ENCODE measurements at places on chromosomes 6 and 20.
A peak's percentile ranks its signal among the peaks of the same experiment; 100 is the strongest.

DNA sequence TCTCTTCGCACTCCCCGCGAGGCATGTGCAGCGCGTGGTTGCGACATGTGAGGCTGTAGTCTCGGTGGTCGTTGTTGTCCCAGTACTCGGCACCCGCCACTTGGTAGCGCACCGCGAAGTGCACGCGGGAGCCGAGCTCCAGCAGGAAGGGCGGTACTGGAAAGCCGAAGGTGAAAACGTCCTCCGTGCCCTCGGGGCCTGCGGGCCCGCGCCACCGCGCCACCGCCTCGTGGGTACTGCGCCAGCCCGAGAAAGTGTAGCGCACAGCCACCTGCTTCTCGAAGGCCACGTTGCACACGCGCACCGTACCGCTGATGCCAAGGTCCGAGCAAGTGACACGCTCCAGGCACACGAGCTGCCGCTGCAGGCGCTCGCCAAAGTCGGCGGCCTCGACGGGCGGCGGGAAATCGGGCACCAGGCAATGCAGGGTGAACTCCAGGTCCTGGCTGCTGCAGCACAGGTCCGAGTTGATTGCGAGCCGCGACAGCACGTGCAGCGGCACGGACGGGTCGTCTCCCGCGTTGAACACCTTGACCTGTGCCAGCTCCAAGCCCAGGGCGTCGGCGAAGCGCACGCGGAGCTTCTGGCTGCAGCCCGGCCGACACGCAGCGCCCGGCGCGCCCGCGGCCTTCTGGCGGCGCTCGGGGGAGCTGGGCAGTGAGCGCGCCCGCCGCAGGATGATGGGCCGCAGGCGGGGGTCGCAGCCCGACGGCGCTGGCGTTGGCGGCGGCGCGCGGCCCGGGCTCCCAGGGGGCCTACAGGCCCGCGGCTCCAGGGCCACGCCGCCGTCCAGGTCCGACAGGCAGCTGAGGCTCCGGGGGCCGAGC is 840 bp downstream of the PPP1R3D start:
- no peak for DNase-seq

GRCh38 chr20:52744441-52744840 is 227.7 kb upstream of the TSHZ2 start:
- DNase-seq = no peak

- peak; percentile 48 for DNase-seq
Measured at GRCh38 chr6:17714177-17714576, 7.5 kb upstream of the NUP153 start.

GRCh38 chr20:18639501-18639979 is 51.7 kb downstream of the DTD1 start:
- DNase-seq = no peak

DNA sequence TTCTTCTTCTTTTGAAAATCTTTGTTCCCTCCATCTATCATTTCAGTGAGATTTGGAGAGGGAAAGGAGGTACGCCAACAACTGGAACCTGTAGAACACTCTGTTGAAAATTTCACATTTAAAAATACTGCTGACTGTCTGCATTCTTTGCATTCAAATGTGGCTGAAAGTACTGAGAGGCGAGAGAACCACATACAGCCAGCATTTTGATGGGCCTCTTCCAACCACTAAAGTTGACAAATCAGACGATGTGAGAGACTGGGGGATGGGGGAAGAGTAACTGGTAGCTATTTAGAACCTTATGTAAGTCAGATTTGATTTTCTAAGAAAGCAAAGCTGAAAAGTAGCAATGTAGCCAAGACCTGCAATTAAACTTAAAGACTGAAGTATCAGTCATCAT is 77.5 kb downstream of the FKBP5 start:
- DNase-seq = peak; percentile 59

DNA sequence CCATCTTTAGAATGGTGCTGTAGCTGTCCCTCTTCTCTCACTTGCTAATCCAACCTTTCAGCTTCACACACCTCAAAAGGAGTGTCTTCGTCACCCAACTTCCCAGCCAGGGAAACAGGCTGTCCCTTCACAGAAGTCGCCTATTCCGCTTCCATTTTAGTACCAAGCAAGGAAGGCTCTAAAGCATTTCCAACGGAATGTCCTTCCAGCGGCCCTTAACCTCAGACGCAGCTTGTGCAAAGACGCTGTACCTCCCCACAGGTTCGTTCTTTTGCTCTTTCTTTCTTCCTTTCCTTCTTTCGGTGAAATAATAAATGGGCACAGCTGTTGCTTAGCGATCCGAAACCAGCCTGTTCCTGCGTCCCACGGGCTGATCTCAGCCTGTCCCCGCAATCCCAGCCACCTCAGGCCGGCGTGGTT is 1.5 kb downstream of the PTPRT start:
- no peak for DNase-seq

DNA sequence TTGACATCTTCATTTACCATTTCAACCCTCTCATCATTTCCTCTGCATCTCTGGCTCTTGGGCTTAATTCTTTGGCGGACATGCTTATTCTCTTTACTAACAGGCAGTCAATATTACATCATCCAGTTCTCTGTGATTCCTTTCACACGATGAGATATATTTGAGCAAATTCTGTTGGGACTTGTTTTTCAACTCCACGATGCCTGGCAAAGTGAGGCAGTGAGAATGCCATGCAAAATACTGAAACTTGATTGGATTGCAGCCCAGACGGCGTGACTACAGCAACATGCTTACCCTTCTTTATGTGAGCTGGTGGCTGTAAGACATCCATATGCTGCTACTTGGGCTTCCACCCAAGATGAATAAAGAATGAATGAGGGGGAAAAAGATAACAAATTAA is 101.7 kb upstream of the SPACA1 start:
- no peak for DNase-seq

- DNase-seq = no peak
Measured at GRCh38 chr20:62558779-62559178, 83.0 kb upstream of the GATA5 start.

GRCh38 chr6:43954311-43955131 is 172.7 kb downstream of the MRPL14 start:
- DNase-seq = no peak

DNA sequence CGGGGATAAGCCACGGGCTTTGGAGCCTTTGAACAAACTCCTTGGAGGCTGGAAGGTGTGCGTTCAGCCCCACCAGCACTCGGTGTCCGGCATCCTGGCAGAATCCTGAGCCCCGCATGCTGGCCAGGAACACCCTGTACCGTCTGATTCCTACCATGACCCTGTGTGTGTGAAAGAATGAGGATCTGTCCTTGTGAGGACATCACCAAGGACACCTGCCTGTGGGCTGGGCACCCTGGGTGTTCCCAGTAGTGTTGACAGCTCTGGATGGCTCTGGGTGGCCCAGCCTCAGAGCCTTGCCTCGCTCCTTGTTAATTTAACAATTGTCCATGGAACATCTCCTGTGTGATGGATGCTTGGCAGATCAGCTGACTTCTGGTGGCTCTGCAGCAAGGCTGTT is 234.3 kb downstream of the QKI start:
- no peak for DNase-seq

GRCh38 chr6:124200661-124201060 is 397.0 kb downstream of the NKAIN2 start:
- DNase-seq = no peak

- peak; percentile 43 for DNase-seq
Measured at GRCh38 chr6:112466373-112467151, 119.4 kb downstream of the RFPL4B start.

GRCh38 chr6:6843057-6843627 is 254.6 kb downstream of the LY86 start:
- peak; percentile 80 for DNase-seq

DNA sequence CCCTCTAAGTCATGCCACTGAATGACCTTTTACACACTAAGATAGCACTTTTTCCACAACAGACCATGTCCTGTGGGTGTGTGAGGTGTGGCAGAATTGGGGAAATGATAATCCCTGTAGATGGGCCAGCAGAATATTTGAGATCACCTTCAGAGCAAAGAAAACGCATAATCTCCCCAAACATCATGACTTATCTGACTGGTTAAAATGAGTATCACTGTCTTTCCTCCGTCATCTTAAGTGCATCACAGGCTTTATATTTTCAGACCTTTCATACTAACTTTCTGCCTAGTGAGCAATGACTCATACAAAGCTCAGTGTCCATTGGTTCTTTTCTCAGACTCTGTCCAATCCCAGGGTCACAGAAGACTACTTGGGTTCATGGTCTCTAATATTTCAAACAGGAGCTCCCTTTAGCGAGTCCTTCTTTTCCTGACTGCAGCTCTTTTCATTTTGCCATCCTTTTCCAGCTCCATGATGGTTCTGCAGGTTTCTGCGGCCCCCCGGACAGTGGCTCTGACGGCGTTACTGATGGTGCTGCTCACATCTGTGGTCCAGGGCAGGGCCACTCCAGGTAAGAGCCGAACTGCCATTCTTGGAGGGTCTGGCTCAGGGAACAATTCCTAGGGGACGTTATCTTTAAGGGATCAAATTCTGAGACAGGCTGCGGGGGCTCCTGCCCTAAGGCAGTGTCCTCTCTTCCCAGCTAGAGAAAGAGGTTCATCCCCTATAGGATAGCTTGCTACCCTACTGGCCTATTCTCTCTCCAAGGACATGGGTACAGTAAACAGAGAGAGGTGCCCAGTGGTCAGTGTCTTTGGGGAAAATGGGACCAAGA is at the start of gene HLA-DPB1:
Gene HLA-DPB1 (plus strand): TSS at position 423 of the 838 bp plus-strand sequence. CDS start 52 bp downstream, at position 475.
- peak; percentile 75 for DNase-seq

- no peak for DNase-seq
Measured at GRCh38 chr20:14518648-14519047, 181.2 kb upstream of the FLRT3 start.

DNA sequence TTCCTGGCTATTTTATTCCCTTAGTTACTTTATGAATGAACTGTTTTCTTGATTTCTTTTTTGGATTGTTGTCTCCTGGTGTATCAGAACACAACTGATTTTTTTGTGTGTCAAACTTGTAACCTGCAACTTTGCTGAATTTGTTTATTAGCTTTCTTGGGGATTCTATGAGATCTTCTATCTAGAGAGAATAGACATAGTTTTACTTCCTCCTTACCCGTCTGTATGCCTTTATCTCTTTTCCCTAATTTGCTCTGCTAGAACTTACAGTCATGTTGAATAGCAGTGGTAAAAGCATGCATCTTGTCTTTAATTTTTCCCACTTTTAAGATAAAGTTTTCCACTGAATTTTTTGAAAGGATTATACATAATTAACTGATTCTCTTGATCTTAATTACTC is 13.2 kb downstream of the RNF146 start:
- DNase-seq = no peak

- no peak for DNase-seq
Measured at GRCh38 chr6:20678831-20679352, 144.6 kb downstream of the CDKAL1 start.

- no peak for DNase-seq
Measured at GRCh38 chr20:8007490-8007889, 12.1 kb downstream of the TMX4 start.

DNA sequence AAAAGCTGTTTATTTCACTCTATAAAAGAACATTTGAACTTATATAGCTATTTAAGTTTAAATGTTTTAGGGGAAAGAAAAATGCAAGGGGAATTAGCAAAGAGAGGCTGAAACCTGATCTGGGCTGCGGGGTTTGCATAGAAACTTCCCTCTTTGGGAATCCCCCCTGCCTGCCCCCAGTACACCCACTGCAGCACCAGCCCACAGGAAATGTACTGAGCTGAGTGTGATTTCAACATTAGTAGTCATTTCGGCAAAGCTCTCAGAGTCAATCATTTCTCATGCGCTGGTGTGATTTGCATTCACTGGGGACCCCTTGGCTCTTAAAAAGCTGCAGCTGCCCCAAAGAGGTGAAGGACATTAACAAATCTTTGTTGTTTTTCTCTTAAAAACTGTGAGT is 859.4 kb downstream of the MAFB start:
- DNase-seq = peak; percentile 3

GRCh38 chr6:46053039-46053933 is 37.6 kb upstream of the CLIC5 start:
- peak; percentile 29 for DNase-seq

DNA sequence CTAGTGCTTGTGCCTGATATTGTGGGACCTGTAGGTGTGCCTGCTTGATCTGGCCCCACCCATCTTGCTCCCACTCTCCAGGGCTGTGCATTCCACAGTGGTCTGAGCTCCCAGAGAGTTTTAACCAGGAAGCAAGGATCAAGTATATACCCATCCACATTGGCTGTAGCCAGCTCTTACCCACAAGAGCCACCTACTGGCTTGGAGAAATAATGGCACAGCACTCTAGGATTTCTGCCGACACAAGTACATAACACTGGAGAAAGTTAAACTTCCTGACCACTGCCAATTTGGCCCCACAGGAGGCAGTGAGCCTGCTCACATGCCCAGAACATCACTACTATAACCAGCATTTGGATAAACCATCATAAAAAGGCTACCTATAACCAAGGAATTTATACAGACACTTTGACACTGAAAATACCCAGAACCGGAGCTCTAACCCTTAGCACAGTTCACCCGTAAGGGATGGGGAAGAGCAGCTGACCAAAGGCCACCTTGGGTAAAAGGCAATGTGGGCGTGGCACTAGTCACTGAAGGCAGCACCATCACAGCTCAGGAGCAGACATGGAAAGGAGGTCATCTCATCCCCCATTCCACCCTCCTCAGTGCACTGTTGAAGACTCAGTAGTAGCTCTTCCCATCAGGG is 440.4 kb downstream of the BTBD3 start:
- DNase-seq = no peak

DNA sequence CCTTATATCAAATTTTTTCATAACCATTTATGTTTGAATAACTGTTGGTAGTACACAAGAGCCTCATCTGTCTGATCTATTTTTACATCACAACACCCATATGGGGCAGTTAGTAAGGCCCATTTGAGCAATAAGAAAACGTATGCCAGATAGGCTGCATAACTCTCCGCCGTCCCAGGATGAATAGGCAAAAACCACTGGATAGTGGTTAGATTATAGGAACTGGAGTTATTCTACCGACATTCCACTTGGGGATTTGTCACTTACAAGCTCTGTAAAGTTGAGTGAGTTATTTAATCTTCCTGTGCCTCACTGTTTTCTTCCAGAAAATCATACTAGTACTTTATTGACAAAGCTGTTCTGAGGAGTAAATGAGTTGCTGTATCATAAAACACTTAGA is 881.9 kb downstream of the QKI start:
- no peak for DNase-seq

GRCh38 chr6:33746651-33747100 is at the start of gene IP6K3:
Gene IP6K3 (minus strand): TSS chr6:33746905. CDS start chr6:33735476, 11,429 bp downstream.
- DNase-seq = peak; percentile 55

DNA sequence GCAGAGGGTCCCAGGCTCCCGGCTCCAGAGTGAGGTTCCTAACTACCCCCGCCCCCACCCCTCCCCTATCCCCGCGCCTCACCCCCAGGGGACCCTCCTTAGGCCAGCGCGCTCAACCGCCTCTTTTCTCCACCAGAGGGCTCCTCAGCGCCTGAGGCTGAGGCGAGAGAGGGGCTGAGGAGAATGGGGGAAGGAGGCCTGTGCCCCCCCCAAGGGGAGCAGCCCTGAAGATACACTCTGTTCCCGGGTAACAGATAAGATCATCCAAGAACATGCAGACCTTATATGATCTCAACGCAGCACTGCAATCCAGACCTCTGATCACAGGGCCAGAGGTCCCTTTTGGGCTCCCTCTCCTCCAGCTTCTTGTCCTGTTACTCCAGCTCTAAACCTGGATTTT is 43.3 kb upstream of the MRPS10 start:
- DNase-seq = peak; percentile 29

GRCh38 chr6:51459958-51460357 is 627.5 kb downstream of the PKHD1 start:
- no peak for DNase-seq

Measured in mesenchymal stem cell (in vitro differentiated cells and primary cell).